T-cell (primary cell): ENCODE measurements at places on chromosomes 3 and 15. TPM values are rescaled to one million over a fixed set of nuclear protein-coding genes. Genes with fewer than 3 reads are reported as not detected.

DNA sequence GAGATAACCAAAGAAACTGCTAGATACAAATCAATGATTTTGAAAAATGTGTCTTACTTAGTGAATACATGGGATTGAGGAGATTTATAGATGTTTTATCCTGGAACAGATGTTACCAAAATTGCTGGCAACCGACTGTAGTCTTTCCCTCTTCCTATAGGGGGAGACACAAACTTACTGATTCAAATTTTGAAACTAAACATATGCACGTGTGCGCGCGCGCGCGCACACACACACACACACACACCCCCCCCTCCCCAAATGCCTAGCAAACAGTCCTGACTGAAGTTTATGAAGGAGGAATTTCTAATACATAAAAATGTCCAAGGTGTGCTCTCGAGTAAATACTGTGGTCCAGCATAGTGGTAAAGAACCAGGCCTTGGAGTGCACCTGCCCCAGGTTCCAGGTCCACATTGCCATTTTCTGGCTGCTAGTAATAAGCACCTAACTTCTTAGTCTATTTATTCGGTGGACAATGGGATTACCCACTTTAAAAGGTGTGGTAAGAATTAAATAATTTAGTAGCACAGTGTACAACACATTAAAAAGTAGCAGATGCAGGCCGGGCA lies 18.5 kb upstream of the C3orf62 start:
- H3K36me3 ChIP-seq: peaks cover 80% of the 10 kb centered on the region
- no peak overlapping the region for H3K27ac ChIP-seq

- DNase-seq: no peak
- no peaks in the 10 kb centered on the region for H3K36me3 ChIP-seq
- H3K4me1 ChIP-seq: no peaks in the 10 kb centered on the region
- no peak overlapping the region for H3K4me3 ChIP-seq
Measured at GRCh38 chr3:126961191-126961790, 21.6 kb upstream of the PLXNA1 start.

DNA sequence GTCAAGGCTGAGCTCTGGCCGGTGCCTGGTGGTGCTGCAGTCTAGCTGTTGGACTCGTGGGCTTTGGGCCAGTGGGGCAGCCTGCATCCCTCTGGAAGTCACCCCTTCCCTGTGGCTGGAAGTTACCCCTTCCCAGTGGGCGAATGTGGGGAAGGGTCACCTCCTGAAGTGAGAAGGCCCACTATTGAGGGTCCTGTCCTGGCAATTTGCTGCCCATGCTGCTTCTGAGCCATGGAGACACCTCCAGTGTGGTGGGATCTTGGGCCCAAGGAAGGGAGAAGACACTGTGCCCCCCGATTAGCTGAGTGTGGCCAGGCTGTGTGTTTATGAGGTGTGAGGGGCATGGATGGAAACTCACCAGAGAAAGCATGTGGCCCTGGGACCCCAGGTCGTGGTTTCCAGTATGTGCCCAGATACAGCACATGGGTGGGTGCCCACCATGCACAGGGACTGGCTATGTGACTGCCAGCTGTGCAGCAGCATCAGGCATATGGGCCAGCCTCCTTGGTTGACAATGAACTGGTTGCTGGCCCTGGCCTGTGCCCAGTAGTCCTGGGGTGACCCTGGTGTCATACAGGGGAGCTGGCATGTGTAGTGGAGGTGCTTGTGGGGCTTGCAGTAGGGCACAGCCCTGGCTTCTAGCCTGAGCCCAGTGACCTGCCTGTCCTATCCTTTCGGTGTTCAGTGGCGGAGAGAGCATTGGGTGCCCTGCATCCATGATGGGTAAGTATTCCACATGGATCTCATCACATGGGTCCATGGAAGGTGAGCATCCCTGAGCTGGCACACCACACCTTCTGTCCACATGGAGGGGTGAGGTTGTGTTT lies 221.2 kb downstream of the SNRPN start:
- H3K27ac ChIP-seq: no peak overlapping the region
- no peaks in the 10 kb centered on the region for H3K4me1 ChIP-seq
- DNase-seq: no peak
- peaks cover 3% of the 10 kb centered on the region for H3K27me3 ChIP-seq

GRCh38 chr3:52140000-52140399 lies 14.2 kb downstream of the POC1A start:
- H3K27me3 ChIP-seq: no peaks in the 10 kb centered on the region
- no peaks in the 10 kb centered on the region for H3K4me1 ChIP-seq
- H3K27ac ChIP-seq: no peak overlapping the region
- DNase-seq: no peak
- H3K4me3 ChIP-seq: no peak overlapping the region
- peaks cover 7% of the 10 kb centered on the region for H3K36me3 ChIP-seq

DNA sequence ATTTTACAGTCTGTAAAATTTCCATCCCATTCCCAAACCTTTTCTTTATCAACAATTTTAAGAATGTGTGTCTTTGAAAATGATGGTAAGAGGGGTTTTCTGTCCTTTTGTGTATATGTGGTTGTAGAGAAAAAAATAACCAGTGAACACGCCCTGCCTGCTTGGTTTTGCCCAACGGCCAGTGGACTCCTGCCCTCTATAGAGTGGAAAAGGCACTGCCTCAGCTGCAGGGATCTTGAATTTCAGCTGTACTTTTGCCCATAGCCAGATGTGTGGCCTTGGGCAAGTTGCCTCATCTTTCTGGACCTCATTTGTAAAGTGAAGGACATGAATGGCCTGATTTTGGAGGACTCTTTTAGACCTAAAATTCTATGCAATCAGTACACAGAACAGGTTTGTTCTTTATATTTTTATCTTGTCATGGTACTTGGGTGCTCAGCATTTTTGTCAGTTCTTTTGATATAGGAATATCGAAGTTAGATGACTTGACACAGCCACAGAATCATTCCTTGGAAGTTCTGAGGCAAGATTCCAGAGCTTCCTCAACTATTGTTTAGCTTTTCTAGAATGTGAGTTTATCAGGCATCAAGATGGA lies 81.0 kb downstream of the CLDN11 start:
- DNase-seq: no peak
- no peaks in the 10 kb centered on the region for H3K4me1 ChIP-seq
- no peaks in the 10 kb centered on the region for H3K27me3 ChIP-seq
- H3K36me3 ChIP-seq: no peaks in the 10 kb centered on the region

GRCh38 chr15:78093242-78094020 lies 1.1 kb downstream of the SH2D7 start:
- no peaks in the 10 kb centered on the region for H3K36me3 ChIP-seq
- peaks cover 2% of the 10 kb centered on the region for H3K27me3 ChIP-seq
- no peaks in the 10 kb centered on the region for H3K4me1 ChIP-seq
- H3K27ac ChIP-seq: no peak overlapping the region

DNA sequence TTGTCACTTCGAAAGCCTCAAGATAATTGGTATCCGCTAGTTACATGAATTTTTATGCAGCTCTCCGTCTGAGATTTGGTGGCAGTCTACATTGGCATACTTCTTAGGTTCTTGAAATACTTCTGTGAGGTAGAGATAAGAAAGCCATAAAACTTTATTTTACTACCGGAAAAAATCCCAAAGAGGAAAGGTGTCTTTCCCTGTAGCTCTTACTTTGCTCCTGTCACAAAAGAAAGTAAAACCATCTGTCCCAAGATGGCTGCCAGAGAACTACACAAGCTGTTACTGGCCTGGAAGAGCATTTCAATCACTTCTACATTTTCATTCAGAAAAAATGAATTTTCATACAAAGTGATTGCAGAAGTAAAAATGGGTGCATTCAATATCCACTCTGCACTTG lies 214.8 kb upstream of the ST8SIA2 start:
- no peaks in the 10 kb centered on the region for H3K4me1 ChIP-seq
- H3K36me3 ChIP-seq: no peaks in the 10 kb centered on the region
- no peak overlapping the region for H3K27ac ChIP-seq
- DNase-seq: no peak

DNA sequence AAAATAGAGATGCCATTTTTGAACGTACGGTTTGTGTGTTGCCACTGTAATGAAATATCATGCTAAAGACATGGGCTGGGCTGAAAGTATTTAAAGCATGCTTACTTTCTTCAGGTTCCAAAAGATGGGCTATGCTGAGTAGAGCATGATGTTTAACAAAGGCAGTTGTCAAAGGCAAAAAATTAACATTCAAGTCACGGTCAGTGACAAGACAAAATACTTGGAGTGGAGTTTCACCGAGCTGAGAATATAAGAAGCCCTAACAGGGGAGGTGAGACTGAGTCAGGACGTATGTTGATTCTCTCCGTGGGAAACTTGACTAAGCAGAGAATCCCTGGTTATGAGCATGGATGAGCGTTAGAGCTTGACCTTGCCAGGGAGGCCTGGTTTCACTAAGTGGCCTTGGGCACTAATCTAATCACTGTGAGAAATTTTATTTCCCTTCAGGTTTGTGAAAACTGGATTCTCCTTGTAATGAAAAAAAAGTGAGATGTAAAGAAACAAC lies 218.2 kb upstream of the ADAMTS9 start:
- no peaks in the 10 kb centered on the region for H3K36me3 ChIP-seq
- DNase-seq: no peak
- H3K27me3 ChIP-seq: no peaks in the 10 kb centered on the region
- H3K27ac ChIP-seq: no peak overlapping the region

GRCh38 chr3:976006-976405 lies 116.8 kb upstream of the CNTN6 start:
- H3K4me1 ChIP-seq: no peaks in the 10 kb centered on the region
- DNase-seq: no peak
- H3K36me3 ChIP-seq: no peaks in the 10 kb centered on the region
- no peak overlapping the region for H3K27ac ChIP-seq
- H3K27me3 ChIP-seq: no peaks in the 10 kb centered on the region
- no peak overlapping the region for H3K4me3 ChIP-seq

The EID1 gene
- total RNA-seq: 74.4 TPM

The CELF6 gene
- total RNA-seq: 3.1 TPM

The CDHR4 gene
- total RNA-seq: 0.68 TPM

The LRRC49 gene
- 0.77 TPM for total RNA-seq

The TGM5 gene
- not detected for total RNA-seq
